Lower lobe of right lung (tissue), 2 donors: ENCODE measurements at places on chromosomes 3 and 15. TPM values are rescaled to one million over a fixed set of nuclear protein-coding genes. Genes with fewer than 3 reads are reported as not detected.

Gene IGSF11
- total RNA-seq: 1.1 TPM

- no peaks in the 10 kb centered on the region for H3K4me1 ChIP-seq
- H3K4me3 ChIP-seq: no peak overlapping the region
- DNase-seq: no peak
- no peaks in the 10 kb centered on the region for H3K36me3 ChIP-seq
These were observed 10.9 kb upstream of the CD200 start for GRCh38 chr3:112321867-112322652.

- no peaks in the 10 kb centered on the region for H3K27me3 ChIP-seq
- DNase-seq: no peak
- no peaks in the 10 kb centered on the region for H3K36me3 ChIP-seq
- H3K27ac ChIP-seq: no peak overlapping the region
- H3K4me3 ChIP-seq: no peak overlapping the region
These were observed 84.9 kb upstream of the BCL6 start for GRCh38 chr3:187830181-187830580.

Gene SLC28A1
- not detected for total RNA-seq

Gene MINAR1
- total RNA-seq: 0.30 TPM

- no peak for DNase-seq
- H3K27me3 ChIP-seq: no peaks in the 10 kb centered on the region
- peak within 1 kb of the TSS; percentile 25 for H3K27ac ChIP-seq
- H3K4me3 ChIP-seq: peak within 1 kb of the TSS; percentile 43
These were observed at the start of gene CSTA for GRCh38 chr3:122324871-122325323. CSTA (plus strand) TSS chr3:122325248; CDS start chr3:122325293, 45 bp downstream.

DNA sequence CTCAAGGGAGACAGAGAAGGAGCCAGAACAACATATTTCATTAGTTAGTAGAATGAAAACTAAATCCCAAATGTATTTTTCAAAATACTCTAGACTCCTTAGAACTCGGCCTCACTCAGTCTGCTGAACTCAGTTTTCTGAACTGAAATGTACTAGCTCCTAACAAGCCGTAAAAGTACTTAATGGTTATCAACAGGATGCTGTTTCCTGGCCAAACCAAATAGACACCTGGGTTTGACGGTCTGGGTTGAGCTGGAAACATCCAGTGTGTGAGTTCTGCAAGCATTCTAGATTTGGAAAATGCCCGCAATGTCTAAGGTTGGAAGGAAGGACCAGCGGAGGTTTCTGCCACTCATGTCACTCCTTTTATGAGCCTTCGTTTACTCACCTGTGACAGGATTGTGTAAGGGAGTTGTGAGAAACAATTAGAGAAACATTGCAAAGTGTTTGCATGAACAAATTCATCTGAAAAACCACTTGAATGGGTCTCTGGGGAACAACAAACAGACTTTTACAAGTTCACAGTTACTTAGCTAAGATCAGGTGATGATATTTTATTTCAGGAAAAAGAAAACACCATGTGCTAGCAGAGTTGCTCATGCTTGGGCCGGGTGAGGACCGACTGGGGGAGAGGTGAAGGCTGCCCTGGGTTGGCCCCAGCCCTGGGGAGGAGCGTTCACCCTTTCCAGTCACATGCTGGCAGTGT is 151.0 kb downstream of the ALDH1A2 start:
- H3K4me1 ChIP-seq: no peaks in the 10 kb centered on the region
- peak; percentile 67 for DNase-seq
- H3K4me3 ChIP-seq: no peak overlapping the region
- no peaks in the 10 kb centered on the region for H3K36me3 ChIP-seq

GRCh38 chr15:63077952-63078351 is 35.4 kb downstream of the TPM1 start:
- DNase-seq: no peak
- H3K4me1 ChIP-seq: peaks cover 10% of the 10 kb centered on the region
- no peaks in the 10 kb centered on the region for H3K27me3 ChIP-seq
- no peak overlapping the region for H3K27ac ChIP-seq

DNA sequence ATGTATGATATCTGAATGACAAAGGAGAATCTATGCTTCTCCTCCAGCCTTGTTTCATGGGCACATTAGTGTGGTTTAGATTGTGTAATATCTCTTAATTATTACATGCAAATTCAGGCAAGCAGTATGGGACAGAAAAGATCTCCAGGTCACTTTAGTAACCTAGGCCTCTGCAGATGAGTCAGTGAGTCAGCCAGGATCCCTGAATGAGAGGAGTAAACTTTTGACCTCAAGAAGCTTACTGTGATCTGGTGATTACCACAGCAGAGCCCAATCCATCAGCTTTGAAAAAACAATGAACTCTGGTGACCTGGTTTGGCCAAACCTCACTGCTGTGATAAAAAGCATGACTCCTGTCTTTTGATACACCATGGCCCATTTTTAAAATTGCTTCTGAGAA is 107.8 kb downstream of the LRRN1 start:
- H3K27ac ChIP-seq: no peak overlapping the region
- H3K4me1 ChIP-seq: no peaks in the 10 kb centered on the region
- H3K36me3 ChIP-seq: no peaks in the 10 kb centered on the region

GRCh38 chr3:145678401-145678800 is 482.6 kb downstream of the PLOD2 start:
- DNase-seq: no peak
- no peaks in the 10 kb centered on the region for H3K36me3 ChIP-seq
- no peaks in the 10 kb centered on the region for H3K27me3 ChIP-seq
- no peak overlapping the region for H3K27ac ChIP-seq
- no peak overlapping the region for H3K4me3 ChIP-seq

Gene PLA2G4E
- total RNA-seq: 1.1 TPM

Gene SLCO2A1
- total RNA-seq: 204 TPM
